ENCODE measurements at places on chromosomes 6 and 20.
A peak's percentile ranks its signal among the peaks of the same experiment; 100 is the strongest.

- DNase-seq: peak; percentile 14
Measured at GRCh38 chr6:30481211-30481964, 7.9 kb upstream of the HLA-E start.

DNA sequence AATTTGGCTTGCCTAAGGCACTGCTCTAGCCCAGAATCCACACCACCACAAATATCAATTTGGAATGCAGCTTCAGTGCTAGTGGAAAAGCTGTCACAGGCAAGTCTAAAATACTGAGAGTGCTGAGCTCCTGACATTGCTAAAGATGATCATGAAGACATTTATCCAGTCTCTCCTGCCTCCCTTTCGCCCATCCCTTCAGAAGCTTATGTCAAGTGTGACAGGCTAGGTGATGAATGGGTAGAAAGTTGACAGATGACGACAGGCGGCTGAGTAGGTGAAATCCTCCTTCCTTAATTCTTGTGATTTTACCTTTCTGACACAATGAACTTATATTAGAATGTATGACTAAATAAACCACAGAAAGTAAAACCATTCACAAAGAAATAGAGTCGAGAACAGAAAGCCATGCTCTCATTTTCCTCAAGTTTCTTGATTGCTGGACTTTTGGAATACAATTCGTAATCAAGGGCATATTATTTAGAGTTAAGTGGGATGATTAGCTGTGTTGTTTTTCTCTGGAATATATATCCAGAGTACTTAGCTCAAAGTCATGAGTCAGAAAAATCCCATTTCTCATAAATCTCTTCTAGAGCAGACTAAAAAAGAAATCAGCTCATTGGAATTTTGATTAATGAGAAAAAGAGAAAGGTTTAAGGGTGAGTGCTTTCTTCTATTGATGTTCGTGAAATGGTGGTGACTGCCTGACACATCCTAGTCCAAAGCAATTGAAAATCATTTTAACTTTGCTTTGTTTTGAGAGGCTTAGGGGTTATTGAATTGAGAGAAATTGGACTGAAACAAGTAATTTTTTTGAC, 1228.2 kb upstream of the CITED2 start:
- DNase-seq: no peak

GRCh38 chr6:89950879-89951391, 56.7 kb downstream of the GJA10 start:
- no peak for DNase-seq

- DNase-seq: no peak
Measured at GRCh38 chr6:9583753-9584352, 831.0 kb downstream of the TFAP2A start.

- no peak for DNase-seq
Measured at GRCh38 chr6:134039116-134039515, 13.3 kb downstream of the SLC2A12 start.

DNA sequence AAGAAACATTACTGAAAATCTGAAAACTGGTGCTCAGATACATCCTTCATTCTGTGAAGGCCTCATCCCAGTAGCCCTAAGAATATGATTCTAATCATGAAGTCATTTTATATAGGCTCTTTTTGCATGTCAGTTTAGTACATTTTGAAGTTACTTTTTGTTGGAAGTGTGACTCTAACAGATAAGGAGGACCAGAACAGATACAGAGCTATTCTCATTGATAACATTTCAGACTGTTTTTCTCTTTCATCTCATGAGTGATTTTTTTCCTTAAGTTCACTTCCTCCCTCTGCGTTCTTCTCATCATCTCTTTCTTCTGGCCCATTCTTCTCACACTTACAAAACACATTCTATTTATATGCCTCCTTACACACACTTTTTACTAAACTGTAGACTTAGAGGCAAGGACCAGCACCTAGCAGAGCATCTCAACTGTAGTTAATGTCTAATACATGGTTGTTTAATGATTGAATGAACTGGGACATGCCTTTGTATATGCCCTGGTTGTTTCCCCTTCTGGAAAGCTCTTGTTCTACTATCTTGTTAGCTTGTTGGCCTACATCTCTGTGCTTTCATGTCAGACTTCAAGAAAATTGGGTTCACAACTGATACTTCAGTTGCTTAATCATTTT, 8.7 kb downstream of the CTNNBL1 start:
- no peak for DNase-seq

GRCh38 chr6:165694296-165694695, 31.3 kb upstream of the PDE10A start:
- no peak for DNase-seq

- DNase-seq: no peak
Measured at GRCh38 chr6:6402591-6402990, 82.1 kb upstream of the F13A1 start.

DNA sequence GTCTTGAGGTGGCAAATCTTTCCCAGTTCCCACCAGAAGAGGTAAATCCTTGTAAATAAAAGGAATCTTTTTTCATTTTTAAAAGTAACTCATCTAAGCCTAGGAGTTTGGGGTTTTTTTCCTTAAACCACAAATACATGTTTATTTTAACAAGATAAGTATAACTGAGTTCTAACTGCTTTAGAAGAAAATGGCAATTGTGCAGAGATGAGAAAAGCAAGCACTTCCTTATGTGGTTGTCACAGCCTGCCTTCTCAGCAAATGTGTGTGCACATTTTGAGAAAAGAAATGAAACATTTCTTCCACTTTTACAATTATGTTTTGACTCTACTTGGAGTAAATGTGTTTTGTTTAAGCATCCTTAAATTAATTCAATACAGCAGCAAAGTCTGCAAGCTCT, 17.7 kb downstream of the HCK start:
- no peak for DNase-seq

DNA sequence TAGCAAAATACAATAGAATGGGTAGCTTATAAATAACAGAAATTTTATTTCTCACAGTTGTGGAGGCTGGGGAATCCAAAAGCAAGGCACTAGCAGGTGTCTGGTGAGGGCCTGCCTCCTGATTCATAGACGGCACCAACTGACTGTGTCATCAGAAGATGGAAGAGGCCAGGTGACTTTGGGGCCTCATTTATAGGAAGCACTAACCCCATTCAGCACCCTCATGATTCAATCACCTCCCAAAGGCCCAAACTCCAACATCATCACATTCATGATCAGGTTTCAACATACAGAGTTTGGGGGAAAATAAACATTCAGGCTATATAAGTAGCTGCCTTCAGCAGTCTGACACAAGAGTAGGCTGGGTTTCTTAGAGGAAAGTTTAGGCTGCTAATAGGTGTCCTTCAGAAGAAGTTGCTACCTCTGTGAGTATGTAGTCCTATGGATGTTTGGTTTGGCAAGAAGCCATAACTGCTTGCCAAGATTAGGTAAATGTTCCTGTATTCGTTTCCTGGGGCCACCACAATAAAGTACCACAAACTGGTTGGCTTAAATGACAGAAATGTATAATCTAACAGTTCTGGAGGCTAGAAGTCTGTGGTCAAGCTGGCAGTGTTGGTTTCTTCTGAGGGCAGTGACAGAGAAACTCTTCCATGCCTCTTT, 48.8 kb downstream of the NT5E start:
- no peak for DNase-seq

DNA sequence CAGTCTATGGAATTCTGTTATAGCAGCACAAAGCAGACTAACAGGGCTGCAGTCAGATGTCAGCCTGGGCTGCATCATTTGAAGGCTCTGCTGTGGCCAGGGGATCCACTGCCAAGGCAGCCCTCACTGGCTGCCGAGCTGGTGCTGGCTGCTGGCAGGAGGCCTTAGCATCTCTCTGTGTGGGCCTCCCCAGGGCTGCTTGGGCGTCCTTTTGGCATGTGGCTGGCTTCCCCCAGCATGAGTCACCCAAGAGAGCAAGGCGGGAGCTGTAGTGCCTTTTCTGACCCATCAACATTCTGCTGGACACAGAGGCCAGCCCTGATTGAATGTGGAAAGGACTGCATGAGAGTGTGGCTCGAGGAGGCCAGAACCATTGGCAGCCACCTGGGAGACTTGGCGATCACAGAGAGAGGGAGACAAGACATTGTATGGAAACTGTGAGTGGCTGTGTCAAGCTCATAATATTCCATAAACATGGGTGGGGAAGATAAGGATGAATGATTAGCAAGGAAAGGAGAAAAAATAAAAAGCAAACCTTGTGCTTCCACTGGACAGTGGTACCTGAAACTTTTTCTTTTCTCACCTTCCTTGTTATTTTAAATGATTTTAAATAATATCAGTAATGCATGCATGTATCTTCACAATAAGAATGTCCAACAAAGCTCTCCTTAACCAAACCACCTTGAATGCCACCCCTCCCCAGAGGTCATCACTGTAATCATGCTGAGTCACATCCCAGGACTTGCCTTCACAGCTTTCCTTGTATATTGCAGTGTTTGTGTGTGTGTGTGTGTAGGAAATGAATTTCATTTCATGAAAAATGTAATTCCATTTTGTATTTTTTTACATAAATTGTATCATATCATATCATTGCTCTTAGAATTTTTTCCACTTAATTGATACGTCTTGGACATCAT, 55.0 kb upstream of the VSX1 start:
- DNase-seq: no peak

DNA sequence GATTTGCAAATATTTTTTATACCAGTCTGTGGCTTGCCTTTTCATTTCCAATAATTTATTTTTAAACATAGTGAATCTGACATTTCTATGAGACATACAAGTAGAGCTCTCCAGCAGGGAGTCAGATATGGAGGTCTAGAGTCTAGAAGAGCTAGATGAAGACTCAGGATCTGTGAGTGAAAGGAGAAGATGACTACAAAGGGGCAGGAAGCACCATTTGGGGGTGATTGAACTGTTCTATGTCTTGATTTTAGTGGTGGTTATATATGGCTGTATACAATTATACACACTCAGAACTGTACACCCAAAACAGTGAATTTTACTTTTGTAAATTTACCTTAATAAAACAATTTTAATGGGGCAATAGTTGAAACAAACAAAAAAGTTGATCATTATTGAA, 127.9 kb upstream of the BACH2 start:
- DNase-seq: no peak

DNA sequence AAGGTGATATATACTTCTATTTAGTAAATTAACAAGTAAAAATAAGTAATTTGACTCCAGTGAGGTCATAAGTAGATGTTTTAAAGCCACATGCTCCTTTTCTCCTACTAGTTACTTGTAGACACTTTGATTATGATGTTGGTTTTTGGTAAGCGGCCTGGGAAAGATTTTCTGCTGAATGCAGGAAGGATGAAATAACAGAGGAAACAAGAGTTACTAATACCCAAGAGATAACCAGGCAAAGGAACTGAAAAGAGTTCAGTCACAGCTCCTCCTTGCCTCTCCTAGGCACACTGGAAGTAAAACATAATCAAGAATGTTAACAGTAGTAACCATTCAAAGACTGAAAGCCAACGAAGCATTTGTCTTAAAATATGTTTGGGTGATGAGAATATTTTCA, 203.3 kb downstream of the RNGTT start:
- no peak for DNase-seq

GRCh38 chr6:54772610-54773009, 74.0 kb upstream of the FAM83B start:
- no peak for DNase-seq

DNA sequence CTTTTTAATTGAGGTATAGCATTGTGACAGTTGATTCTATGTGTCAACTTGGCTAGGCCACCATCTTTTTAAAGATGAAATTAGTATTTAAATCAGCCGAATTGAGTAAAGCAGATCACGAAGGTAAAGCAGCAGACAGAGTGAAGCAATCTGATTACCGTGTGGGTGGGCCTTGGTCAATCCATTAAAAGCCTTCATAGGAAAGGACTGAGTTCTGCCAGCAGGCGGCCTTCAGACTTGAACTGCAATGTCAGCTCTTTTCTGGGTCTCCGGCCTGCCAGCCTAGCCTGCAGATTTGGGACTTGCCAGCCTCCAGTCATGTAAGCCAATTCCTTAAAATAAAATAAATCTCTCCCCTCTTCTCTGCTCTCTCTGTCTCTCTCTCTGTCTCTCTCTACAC, 22.4 kb upstream of the TGM2 start:
- DNase-seq: no peak

DNA sequence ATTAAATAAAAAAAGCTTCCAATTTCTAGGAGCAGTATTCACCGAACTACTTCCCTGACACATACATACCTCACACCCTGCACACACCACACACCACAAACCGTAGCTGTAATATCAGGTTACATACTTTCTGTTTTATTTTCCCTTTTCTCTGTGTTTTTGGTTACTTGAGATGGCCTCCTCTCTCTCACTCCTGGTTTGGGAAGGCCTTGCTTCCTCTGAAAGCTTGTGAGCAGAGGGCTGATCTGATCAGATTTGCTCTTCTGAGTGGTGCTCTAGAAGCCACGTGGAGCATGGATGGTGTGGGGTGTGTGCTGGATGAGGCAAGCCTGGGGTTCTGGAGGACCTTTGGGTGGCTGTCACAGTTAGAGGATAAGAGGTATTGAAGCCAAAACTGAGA, 20.9 kb downstream of the UTRN start:
- no peak for DNase-seq

GRCh38 chr20:35563834-35564233, 22.0 kb downstream of the ERGIC3 start:
- DNase-seq: no peak
